T follicular helper cell (primary cell): ENCODE measurements at places on chromosomes 7 and 10.

DNA sequence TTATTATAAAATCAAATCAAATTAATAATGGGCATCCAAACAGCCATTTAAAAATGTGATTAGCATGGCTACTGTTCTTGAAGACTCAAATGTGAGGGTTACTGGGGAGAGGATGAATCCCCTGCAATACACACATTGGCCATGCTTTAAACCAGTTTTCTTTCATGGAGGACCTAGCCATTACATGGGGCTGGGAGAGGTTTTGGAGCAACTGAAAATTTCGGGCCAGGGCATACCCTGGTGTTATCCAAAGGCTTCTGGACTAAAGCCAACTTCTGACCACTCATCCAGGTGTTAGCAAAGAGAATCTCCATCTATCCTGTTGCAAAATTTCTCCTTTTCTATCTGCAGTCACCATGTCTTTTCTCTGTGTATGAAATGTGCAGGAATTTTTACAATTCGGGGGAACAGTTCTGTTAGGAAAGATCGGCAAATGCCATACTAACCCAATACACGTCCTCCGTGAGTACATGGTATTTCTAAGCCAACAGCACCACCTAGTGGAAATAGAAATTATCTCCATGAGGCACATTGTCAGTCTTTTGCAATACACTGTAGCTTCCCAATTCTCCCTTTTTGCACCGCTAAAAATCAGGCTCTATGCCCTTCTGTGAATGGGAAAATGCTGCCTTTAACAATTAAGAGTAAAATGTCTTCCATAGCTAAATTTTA, 47.0 kb upstream of the ZNF107 start:
- no peak for DNase-seq

- DNase-seq, result no peak
Measured at GRCh38 chr10:45410807-45411606, 37.0 kb downstream of the ALOX5 start.

DNA sequence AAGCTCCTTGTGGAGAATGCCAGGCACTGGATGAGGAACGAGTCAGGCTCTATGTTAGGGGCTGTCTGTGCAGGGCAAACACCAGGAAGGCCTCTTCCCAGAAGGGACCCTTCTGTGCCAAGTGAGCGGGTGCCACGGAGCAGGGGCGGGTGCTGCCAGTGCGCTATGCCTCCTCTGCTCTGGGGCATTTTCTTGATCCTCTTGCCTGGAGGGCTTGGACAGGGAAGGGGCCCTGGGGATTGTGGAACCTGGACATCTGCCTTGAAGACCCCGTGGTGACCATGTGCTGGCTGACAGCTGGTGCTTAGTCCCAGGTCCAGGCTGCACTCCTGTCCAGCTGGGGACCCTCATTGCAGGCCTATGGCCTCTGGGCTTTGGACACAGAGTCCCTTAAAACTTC, 15.4 kb upstream of the TBRG4 start:
- DNase-seq, result no peak

GRCh38 chr7:76369018-76369417, 10.2 kb upstream of the YWHAG start:
- DNase-seq, result no peak

DNA sequence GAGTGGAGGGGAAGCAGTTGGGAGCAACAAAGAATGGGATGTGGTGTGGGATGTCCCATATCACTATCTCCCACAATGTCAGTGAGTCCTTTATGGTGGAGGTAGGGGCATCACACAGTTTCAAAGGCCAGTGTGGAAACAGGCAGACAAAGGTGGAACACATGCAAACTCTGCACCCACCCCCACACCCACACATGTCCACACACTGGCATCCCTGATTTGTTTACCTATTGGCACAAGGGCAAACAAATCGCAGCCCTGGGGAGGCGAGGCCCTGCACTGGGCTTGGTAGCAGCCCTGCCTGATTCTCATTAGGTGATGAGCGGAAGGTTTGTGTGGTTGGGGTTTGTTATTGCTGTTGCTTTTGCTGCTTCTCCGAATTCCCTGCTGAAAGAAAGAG, 243.3 kb downstream of the GRID1 start:
- DNase-seq, result no peak

DNA sequence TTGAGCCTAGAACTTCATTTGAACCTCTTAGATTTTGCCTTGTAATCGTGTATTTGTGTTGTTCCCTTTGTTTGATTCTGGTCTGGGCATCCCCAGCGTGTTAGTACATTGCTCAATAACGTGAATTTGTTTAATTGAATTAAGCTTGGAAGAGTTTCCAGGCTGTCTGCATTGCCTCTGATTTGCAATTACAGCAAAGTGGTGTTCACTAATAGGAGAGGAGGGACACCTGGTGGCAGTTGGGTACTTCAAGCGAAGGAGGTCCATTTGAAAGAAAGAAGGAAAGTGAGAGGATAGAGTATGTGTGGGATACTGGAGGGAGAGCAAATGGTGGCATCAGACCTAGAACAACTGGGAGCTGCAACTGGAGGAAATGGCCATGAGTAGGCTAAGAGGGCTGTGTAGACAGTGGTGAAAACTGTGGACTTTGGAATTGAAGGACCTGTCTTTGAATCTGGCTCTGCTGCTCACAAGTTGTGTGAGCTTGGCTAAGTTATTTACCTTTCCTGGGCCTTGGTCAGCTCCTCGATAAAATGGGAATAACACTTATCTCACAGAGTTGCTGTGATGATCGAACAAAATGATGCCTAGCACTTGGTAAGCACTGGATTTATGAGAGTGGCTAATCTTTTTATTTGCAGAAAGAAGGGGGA, 15.1 kb downstream of the LSMEM1 start:
- peak; percentile 11 for DNase-seq

- no peak for DNase-seq
Measured at GRCh38 chr7:70298780-70299471, 700.7 kb downstream of the AUTS2 start.

- DNase-seq, result no peak
Measured at GRCh38 chr10:21183025-21183424, 285.9 kb upstream of the NEBL start.

DNA sequence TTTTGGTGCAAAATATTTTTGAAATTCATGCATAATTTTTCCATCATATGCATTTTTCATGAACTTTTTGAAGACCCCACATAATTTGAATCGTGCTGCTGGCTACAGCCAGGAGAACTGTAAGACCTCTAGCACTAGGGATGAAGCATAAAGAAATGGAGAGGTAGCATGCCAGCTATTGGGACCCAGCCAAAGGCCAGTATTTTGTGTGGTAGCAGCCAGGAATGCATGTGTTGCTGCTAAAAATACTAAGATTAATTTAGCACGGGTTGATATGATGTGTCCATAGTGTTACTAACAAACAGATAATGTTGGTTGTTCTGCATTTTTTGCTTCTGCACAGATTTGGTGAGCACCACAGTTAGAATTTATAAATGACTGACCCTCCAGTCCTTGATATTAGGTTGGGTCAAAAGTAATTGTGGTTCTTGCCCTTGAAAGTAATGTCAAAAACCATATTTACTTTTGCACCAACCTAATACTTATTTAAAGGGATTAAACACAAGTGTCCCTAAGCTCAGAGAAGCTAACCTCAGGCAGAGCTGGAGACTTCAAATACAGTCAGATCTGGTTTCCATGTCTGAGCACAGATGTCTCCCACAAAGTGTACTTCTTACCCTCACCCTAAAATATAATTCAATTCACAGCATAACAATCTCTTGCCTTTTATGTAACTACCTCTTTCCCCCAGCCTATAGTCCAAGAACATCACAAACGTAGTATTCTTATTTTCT, 54.1 kb upstream of the NPSR1 start:
- DNase-seq, result no peak

- no peak for DNase-seq
Measured at GRCh38 chr7:101736084-101736483, 81.3 kb upstream of the CUX1 start.

GRCh38 chr10:122293961-122294380, 22.9 kb downstream of the BTBD16 start:
- no peak for DNase-seq

DNA sequence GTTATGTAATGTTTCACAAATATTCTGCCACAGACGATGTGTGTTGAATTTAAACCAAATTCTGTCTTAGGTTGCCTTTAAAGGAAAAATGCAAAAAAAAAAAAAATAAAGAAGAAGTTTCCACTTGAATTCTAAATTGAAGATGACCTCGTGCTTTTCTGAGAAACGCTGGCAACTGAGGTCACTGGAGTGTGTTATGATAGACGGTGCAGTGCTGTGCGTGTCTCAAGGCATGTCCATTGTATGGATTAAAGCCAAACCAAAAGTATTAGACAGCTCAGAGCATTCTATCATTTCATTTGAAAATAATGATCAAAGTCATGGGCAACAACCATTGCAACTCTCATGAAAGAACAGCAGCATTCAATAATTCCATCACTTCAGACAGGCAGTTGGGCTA, 483.9 kb downstream of the GRM8 start:
- no peak for DNase-seq

DNA sequence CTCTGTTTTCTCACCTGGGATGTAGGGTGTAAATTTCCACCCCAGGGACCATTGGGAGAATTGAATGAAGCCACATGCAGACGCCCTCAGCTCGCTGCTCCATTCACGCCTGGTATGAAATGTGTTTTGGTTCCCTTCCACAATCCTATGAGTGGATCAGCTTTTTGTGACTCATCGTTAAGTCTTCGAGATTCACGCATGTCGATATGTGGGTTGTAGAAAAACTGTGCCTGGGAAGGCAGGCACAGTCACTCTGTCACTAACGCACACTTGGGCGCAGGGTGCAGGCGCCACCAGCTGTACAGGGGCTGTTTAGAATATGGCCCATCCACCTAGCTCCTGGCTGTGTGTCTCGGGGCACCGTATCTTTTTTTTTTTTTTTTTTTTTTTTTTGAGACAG, 64.2 kb upstream of the SH2B2 start:
- DNase-seq, result no peak

DNA sequence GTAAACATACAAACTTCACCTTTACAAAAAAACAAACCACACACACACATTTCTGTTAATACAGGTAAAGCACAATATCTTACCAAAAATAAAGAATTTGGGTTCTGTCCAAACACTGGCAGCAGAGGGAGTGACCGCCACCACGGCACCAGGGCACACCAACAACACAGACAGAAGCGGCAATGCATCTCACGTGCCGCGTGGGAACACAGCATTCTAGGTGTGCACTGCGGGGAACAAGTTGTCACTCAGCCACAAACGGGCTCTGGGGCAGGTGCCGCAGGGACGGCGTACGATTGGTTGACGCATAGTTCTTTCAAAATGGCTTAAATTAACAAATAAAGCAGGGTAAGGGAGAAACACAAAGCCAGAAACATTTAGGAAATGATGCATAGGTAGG, 22.3 kb downstream of the PDGFA start:
- DNase-seq, result no peak

GRCh38 chr7:73970801-73971229, 57.2 kb upstream of the ELN start:
- no peak for DNase-seq

DNA sequence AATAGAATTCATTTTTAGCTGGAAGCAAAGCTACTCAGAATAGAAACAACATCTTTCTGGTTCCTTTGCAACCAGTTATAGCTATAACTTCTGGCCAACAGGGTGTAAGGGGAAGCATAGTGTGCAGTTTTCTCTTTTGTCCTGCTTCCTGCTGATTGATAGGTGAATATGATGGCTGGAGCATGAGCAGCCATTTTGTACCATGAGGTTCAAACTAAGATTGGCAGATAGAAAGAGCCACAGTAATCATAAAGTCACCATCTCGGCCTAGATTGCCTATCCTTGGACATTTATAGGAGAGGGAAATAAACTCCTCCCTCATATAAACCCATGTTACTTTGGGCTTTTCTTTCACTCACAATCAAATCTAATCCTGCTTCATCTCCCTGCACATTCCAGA, 102.2 kb upstream of the FGFR2 start:
- DNase-seq, result no peak

DNA sequence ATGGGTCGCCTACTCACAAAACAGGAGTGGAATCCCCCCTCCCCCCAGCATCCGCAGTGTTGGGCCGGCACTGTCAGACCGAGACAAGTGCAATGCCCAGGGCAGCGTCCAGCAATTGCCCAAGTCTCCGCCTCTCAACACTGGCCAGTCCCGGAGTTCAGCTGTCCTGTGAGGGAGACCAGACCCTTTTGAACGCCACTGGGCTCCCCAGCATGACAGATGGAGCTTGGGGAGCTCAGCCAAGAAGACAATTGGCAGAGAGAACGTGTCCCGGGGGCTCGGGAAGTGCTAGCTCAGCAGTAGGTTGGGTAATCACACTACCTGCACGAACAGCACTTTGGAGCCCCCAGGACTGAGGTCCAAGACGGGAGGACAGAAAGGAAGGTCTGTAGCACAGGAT, 4.7 kb downstream of the COPS6 start:
- no peak for DNase-seq

DNA sequence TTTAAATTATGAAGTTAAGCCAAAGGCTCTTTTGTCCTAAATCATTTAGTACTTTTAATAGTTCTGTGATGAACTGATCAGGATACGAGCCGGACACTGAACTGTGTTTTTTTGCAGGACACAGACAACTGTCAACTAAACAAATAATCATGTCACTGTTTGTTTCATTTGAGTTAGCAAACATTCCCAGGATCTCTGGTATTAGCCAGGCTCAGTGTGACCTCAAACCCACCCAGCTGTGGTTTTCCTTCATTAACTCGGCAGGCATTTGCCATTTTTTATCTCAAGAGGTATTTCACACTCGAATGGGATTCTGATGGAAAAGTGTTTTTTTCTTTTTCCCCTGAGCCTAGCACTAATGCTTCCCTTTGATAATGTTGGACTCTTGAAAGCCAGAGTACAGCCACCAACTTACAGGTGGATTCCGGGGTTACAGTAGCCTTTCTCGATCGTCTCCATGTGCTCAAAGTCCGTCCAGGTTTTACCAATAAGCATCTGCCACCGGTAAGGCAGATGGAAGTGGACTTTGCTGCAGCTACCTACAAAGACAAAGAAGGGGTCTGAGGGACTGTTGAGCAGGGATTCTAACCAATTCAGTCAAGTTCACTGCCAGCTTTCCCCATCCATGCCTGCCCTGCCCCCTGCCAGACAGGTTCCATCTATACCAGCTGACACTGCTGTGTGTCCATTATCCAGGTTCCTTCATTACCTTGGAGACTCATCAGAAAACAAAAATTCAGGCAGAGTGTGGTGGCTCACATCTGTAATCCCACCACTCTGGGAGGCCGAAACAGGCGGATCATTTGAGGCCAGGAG, 33.4 kb downstream of the ZC3HAV1 start:
- DNase-seq, result no peak

DNA sequence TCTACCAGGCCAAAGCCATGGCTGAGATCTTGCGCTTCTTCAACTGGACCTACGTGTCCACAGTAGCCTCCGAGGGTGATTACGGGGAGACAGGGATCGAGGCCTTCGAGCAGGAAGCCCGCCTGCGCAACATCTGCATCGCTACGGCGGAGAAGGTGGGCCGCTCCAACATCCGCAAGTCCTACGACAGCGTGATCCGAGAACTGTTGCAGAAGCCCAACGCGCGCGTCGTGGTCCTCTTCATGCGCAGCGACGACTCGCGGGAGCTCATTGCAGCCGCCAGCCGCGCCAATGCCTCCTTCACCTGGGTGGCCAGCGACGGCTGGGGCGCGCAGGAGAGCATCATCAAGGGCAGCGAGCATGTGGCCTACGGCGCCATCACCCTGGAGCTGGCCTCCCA, 142.7 kb downstream of the GRM3 start:
- no peak for DNase-seq
